Posterior vena cava (tissue), 2 donors: ENCODE measurements at places on chromosomes 12 and 14.

GRCh38 chr14:59511916-59512575 is 27.7 kb downstream of the JKAMP start:
- no peak for DNase-seq

GRCh38 chr12:116692605-116693004 is 45.3 kb downstream of the SPRING1 start:
- no peak for DNase-seq

DNA sequence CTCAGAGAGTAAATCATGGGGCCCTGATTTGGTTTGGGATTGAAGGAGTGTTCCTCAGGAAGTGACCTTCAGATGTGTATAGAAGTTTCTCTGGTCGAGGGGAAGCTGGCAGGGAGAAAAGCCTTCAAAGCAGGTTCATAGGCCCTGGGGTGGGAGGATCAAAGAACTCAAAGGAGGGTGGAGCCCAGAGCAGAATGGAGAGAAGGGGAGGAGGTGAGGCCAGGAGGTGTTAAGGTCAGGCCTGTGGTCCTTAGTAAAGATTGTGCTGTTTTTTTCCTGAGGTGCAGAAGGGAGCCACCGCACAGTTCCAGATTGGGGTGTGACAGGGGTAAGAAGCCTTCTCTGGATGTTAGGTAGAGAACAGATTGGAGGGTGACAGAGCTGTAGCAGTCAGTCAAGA is 9.7 kb upstream of the CFAP251 start:
- DNase-seq, result no peak

DNA sequence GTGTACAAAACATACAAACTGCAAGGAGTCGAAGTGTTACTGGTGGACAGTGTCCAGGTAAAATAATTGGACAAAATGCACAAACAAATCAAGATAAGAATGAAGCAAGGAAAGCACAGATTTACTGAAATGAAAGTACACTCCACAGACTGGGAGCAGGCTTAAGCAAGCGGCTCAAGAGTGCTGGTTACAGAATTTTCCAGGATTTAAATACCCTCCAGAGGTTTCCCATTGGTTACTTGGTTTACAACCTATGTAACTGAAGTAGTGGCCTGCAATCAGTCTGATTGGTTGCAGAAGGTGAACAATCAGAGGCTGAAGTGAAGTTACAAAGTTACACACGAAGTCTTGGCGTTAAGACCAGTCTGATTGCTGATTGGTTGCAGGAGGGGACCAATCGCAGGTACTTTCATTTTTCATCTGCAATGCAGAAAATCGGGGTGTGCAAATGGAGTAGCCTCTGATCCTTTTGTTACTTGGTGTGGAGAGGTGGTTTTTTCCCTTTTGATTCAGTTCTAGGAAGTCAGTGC is 11.6 kb upstream of the SCN8A start:
- no peak for DNase-seq

DNA sequence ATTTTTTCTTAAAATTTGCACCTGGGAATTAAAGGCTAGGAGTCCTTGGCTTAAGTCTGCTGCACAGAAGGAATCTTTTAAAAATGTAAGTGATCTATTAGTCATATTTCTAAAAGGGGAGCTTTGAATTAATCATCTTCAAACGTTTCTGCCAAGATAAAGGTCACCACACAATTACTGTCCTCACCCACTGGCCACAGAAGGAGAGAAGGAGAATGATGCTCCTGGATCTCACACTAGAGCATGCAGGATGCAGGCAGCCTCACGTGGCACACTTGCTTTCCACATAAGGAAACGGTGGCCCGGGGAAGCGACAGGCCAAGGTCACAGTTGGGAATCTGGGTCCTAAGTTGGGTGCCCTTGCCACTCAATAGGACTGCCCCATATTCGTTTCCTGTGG is 16.9 kb downstream of the PLEKHG7 start:
- DNase-seq, result no peak

DNA sequence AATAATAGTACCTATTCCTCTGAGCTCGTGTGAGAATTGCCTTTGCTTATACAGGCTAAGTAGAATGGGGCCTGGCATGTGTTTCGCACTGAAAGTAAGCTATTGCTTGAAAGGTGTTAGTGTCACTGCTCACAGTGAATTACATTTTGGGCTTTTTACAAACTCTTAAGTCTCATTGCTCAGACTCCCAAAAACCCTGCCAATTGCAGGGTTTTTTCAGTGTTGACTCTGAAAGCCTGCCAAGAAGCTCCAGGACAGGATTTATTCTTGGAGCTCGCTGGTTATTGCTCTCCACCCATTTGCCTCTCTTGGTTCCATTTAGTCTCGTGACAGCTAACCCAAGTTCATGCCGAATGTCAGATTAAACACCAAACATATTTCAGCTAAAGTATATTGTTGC is 39.8 kb downstream of the NOPCHAP1 start:
- DNase-seq, result no peak
